ENCODE measurements at places on chromosomes 3 and 15. TPM values are rescaled to one million over a fixed set of nuclear protein-coding genes. Genes with fewer than 3 reads are reported as not detected.

DNA sequence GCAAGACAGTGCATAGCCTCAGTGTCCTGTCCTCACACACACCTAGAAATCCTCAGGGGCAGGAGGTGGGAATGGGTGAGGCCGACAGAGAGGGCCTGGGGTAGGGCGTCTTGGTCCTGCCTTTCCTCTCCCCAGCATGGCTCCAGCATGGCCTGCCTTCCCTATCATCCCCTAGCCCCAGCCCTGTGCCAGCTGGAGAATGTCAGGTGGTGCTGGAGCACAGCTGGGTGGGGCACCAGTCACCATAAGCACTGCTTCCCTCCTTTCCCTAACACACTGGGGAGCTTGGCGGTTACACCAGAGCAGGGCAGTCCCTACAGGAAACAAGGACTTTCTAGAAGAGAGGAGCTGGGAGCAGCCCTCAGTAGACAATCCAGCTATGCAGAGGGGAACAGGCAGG lies 236.8 kb downstream of the KLF13 start:
- H3K4me3 ChIP-seq = no peak overlapping the region
- DNase-seq = no peak
- no peaks in the 10 kb centered on the region for H3K27me3 ChIP-seq
- H3K27ac ChIP-seq = no peak overlapping the region
- peaks cover 15% of the 10 kb centered on the region for H3K36me3 ChIP-seq
- no peaks in the 10 kb centered on the region for H3K4me1 ChIP-seq

GRCh38 chr15:72958634-72959033 lies 93.6 kb upstream of the NEO1 start:
- no peaks in the 10 kb centered on the region for H3K27me3 ChIP-seq
- no peak for DNase-seq

DNA sequence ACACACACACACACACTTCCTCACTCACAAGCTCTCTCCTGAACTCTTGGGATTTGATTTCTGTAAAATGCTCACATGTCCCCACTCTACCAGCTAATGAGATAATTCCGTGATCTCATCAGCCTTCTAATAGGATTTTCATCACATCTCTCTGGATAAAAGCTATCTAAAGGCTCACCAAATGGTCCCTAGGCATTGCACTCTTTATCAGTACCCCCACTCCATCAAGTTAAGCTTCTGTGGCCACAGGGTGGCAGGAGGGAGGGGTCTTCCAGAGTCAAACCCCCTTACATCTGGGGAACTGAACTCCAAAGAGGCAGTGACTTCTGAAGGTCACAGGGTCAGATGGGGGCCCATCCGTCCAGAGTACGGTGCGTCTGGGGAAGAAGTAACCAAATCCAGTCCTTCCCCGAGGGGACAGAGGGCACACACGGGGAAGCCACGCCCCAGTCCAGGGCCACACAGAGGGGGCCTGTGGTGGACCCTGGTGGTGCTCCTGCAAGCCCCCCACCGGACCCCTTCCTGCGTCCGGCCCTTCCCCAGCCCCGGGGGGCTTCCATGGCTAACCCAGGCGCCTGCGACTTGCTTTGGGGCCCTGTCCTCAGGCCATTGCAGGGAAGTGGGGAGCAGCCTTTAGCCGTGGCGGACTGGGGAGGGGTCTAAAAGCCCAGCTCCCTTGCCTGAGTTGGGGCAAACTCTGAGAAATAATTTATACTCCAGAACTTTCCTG lies 25.5 kb downstream of the CPN2 start:
- peak; percentile 29 for DNase-seq
- H3K4me1 ChIP-seq = no peaks in the 10 kb centered on the region
- no peak overlapping the region for H3K27ac ChIP-seq
- no peaks in the 10 kb centered on the region for H3K27me3 ChIP-seq
- H3K36me3 ChIP-seq = no peaks in the 10 kb centered on the region

GRCh38 chr3:129829640-129830039 lies 63.9 kb downstream of the TMCC1 start:
- H3K27me3 ChIP-seq = no peaks in the 10 kb centered on the region
- H3K4me3 ChIP-seq = no peak overlapping the region
- peaks cover 2% of the 10 kb centered on the region for H3K4me1 ChIP-seq
- peak; percentile 39 for DNase-seq
- no peak overlapping the region for H3K27ac ChIP-seq
- H3K36me3 ChIP-seq = no peaks in the 10 kb centered on the region

DNA sequence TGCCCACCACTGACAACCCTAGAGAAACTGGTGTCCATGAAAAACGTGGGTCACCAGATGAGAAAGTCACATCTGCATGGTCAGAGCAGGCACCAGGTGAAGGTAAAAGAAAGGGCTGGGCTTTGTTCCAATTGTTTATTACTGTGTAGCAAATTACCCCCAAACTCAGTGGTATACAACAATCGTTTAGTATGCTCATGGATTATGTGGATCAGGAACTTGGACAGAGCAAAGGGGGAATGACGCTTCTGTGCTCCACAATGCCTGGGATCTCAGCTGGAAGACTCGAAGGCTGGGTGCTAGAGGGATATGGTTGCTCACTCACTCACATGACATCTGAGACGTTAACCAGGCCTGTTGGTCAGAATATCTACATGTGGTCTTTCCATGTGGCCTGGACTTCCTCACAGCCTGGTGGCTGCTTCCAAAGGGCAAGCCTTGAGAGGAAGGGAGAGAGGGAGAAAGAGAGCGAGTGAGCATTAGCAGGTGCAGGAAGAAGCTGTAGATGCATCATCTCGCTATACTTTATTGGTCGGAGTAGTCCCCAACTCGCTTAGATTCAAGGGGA lies 44.9 kb downstream of the LPP start:
- DNase-seq = no peak
- H3K27me3 ChIP-seq = no peaks in the 10 kb centered on the region
- H3K4me1 ChIP-seq = peaks cover 9% of the 10 kb centered on the region
- no peaks in the 10 kb centered on the region for H3K36me3 ChIP-seq

DNA sequence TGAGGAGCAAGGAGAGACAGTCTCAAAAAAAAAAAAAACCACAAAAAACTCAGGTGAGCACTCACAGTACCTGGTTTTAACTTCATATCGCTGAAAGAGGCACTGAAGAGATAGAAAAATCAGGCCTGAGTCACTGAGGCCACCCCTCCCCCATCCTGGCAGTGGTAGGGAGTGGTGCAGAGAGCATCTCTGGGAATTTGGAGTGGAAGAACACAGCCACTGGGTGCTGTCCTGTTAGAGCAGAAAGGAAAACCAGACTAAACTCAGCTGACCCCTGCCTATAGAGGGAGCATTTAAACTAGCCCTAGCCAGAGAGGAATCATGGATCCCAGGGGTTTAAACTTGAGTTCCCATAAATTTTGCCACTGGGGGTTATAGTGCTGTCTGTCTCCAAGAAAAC lies 22.2 kb upstream of the DNAJC13 start:
- no peak overlapping the region for H3K27ac ChIP-seq

DLG1 gene
- total RNA-seq = 84.1 TPM
